Caki2 (cell line): ENCODE measurements at places on chromosomes 3 and 15. TPM values are rescaled to one million over a fixed set of nuclear protein-coding genes. Genes with fewer than 3 reads are reported as not detected.

The GPR15 gene
- not detected in 2 replicates for total RNA-seq

The ERICH6 gene
- total RNA-seq: not detected in 2 replicates

The GOLGB1 gene
- 3.9 and 5.0 TPM in 2 replicates for total RNA-seq

The HRH1 gene
- 6.4 and 9.4 TPM in 2 replicates for total RNA-seq

The DCLK3 gene
- not detected in 2 replicates for total RNA-seq

The RPL14 gene
- total RNA-seq: 102 and 141 TPM in 2 replicates

The SPINK8 gene
- total RNA-seq: not detected in 2 replicates

The PPP1R14D gene
- total RNA-seq: not detected in 2 replicates

The B3GALNT1 gene
- total RNA-seq: 9.7 and 11.9 TPM in 2 replicates

The TOPAZ1 gene
- total RNA-seq: not detected in 2 replicates

The KLHL6 gene
- not detected in 2 replicates for total RNA-seq

The CLDN16 gene
- 15.8 and 17.8 TPM in 2 replicates for total RNA-seq

The MELTF gene
- 53.6 and 60.6 TPM in 2 replicates for total RNA-seq

The GOLGA6L26 gene
- total RNA-seq: not detected in 2 replicates

The CCR2 gene
- not detected in 2 replicates for total RNA-seq

The ADPRH gene
- 1.7 and 2.2 TPM in 2 replicates for total RNA-seq

The RPUSD3 gene
- total RNA-seq: 22.3 and 43.5 TPM in 2 replicates

The ADAMTS7 gene
- total RNA-seq: 4.6 and 5.7 TPM in 2 replicates

The ARL14 gene
- 0.26 TPM in 1 of 2 replicates, not detected in the other for total RNA-seq

The LRRC34 gene
- total RNA-seq: 12.0 and 13.2 TPM in 2 replicates

The PIGZ gene
- total RNA-seq: 0.10 and 12.7 TPM in 2 replicates
